ENCODE measurements at places on chromosomes 3 and 15.

DNA sequence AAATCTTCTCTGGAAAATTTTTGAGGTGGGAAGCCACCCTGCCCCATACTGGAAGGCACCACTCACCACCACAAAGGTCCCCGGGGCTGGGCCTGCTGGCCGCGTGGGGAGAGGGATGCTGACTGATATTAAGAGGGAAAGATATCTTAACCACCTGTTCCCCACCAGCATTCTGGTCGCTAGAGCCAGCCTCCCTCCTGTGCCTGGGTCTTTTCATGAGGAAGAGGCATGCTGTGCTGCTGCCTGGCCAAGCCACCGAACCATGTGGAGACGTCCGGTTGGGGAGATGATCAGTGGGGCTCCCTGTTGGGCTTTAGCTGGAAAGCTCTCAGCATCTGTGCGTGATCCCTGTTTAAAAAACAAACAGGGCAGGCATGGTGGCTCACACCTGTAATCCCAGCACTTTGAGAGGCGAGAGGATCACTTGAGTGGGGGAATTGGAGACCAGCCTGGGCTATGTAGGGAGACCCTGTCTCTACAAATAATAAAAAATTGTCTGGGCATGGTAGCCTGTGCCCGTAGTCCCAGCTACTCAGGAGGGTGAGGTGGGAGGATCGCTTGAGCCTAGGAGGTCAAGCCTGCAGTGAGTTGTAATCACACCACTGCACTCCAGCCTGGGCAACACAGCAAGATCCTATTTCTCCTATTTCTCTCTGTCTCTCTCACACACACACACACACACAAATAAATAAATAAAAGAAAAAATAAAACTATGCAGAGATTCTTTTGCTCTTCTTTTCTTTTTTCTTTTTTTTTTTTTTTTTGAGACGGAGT, 1.0 kb downstream of the KLHL18 start:
- no peak for DNase-seq

DNA sequence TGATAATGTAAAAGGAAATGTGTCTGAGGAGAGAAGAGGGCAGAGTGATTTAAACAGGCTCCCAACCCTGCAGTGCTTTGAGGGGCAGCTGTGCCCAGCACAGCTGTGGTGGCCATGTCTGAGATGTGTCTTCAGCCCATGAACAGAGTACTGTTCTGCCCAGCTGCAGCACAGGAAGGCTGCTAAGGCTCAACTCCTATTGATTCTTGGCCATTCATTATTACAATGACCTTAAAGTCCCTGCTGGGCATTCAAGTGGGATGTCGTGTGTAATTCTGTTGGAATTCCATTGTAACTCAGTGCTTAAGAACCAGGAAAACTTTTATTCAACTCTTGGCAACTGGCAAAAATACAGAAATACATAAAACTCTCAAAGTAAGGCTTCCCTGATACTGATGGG, 229.3 kb downstream of the MCTP2 start:
- DNase-seq: no peak

DNA sequence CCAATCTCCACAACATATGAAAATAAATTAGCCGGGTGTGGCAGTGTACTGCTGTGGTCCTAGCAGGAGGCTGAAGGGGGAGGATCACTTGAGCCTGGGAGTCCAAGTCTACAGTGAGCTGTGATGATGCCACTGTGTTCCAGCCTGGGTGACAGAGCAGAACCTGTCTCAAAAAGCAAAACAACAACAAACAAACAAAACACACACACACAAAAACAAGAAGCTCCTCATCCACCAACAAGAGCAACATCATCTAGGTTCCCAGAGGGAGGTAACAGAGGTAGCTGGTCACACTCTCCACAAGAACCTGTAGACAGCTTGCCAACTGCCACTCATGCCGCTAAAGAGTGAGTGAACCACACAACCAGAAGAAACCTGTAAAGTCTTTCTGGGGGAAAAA, 34.8 kb downstream of the PTPN9 start:
- DNase-seq: no peak

GRCh38 chr3:53068176-53068575, 22.3 kb upstream of the SFMBT1 start:
- DNase-seq: no peak

DNA sequence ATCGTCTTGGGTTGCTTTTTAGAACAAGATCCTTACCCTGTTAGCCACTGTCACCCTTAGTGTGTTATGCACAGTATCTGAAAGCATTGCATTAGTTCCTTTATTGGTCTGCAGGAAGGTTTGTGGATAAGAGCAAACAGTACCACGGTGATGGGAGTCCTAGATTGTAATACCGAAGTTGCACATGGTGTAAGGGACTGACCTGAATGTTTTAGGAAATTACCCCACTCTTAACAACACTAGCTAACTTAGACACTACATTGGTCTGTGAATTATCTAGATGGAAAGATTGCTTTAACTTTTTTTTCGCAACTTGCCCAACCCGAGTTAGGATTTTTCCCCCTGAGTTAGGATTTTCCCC, 1.3 kb downstream of the STT3B start:
- no peak for DNase-seq

GRCh38 chr3:38743043-38743442, 73.0 kb downstream of the SCN10A start:
- no peak for DNase-seq

DNA sequence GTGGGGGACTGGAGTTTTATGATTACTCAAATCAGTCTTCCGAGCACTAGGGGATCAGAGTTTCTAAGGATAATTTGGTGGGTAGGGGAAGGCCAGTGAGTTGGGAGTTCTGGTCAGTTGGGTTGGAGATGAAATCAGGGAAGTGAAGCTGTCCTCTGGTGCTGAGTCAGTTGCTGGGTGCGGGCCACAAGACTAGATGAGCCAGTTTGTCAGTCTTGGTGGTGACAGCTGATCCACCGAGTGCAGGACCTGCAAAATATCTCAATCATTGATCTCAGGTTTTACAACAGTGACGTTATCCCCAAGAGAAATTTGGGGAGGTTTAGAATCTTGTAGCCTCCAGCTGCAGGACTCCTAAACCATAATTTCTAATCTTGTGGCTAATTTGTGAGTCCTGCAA, 249.4 kb downstream of the FAM43A start:
- no peak for DNase-seq

DNA sequence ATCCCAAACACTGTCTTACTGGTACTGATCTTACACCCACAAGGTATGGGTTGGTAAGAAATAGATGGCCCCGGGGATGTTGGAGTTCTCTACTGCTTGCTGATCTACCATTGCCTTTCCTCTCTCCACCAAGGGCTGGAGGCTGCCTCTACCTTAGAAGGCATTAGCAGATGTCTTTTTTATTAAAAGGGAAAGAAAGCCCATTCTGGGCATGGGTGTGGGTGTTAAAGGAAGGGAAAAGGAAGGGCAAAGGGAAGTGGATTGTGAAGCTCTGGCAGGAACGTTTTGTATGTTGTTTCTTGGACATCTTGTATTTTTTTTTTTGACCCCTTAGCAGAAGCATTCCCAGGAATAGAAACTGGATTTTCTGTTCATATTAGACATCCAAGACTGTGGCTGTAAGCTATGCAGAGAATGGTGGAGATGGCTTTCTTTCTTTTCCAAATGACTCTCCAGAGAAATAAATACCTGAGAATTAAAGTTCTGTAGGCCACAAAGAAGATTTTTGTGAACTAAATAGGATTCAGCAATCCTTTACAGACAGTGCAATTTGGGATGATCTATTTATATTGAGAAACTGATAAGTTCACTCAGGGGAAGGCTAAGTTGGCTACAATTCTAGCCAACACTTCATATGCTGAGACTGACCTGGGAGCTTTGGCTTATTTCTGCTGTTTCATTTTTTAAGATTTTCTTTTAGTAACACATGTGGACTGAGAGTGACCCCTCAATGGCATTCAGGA, 108.8 kb downstream of the TOP2B start:
- no peak for DNase-seq

DNA sequence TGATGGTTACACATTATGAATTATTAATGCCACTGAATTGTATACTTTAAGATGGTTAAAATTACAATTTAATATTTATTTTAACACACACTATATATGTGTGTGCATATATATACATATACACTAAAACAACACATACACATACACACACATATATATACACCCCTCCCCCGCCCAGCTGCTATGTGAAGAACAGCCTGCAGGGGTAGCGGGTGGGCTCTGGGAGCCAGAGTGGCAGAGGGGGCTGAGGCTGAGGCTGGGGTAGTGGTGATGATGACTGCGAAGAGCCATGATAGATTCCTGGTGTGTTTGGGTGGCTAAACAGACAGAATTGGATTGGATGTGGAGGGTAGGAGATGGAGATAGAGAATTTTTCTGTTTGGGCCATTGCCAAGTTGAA, 39.4 kb upstream of the APEH start:
- DNase-seq: no peak
